RCC 7860 (cell line): ENCODE measurements at places on chromosomes 12 and 14.

GRCh38 chr12:41100572-41100971 lies 87.5 kb upstream of the PDZRN4 start:
- no peak for DNase-seq

DNA sequence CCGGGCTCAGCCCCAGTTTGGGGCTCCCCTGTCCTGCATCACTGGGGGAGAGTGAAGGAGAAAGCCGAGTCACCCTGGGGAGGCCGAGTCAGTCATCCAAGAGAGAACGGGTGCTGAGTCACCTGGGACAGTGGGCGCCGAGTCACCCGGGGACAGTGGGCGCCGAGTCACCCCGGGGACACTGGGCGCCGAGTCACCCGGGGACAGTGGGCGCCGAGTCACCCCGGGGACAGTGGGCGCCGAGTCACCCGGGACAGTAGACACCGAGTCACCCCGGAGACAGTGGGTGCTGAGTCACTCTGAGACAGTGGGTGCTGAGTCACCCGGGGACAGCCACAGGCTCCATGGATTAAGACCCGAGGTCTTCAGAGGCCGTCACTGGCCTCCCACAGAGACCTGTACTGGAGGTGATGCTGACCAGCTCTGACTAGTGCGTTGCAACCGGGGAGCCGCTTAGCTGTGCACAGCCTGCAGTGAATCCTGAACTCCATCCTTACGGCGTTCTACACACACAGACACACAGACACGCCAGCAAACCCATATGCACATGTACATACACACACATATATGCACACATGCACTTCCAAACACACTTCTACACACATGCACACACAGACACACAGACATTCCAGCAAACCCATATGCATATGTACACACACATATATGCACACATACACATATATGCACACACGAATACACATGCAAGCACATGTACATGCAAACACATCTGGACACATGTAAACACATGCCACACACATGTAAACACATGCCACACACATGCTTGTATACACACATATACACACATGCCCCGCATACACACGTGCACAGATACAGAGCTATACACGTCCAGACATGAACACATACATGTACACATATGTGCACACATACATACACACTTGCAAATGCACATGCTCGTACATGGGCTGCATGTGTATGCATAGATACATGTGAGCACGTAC lies 64.9 kb upstream of the GALNT9 start:
- DNase-seq, result peak; percentile 94

GRCh38 chr14:25394791-25395391 lies 344.9 kb upstream of the STXBP6 start:
- DNase-seq, result no peak

- no peak for DNase-seq
Observed at GRCh38 chr14:58491593-58491992, 64.1 kb downstream of the KIAA0586 start.

DNA sequence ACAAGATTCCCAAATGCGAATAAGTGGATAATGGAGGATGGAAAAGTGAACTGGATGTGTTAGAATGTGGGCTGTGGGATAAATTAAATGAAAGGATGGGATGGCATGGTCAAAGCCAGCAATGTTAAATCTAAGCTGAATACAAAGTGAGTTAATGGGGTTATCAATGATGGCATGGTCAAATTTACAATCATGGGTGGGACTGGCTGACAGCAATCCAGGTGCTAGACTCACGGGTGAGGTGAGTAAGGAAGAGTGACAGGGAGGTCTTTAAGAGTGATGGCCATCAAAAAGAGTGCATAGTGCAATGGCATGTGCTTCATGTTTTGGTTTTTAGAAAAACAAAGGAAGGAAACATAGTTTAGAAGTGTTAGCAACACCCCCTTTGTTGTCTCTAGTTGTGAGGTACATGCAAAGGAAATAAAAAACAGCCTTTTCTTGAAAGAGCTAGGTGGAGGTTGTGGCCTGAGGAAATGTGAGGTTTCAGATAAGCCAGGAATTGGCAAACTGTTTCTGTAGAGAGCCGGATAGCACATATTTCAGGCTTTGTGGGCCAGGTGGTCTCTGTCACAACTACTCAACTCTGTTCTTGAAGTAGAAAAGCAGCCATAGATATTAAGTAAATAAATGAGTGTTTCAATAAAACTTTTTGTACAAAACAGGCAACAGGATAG lies 328.7 kb downstream of the RPL10L start:
- no peak for DNase-seq

GRCh38 chr12:69383074-69383473 lies 23.5 kb downstream of the YEATS4 start:
- DNase-seq, result no peak
